Activated CD4-positive, alpha-beta T cell treated with anti-CD3 and anti-CD28 coated beads, Interleukin-2, Interleukin-4, amounts not matched to agents 100 ng/mL and 50 ng/mL, durations not matched to agents 16 hours and 8 hours (primary cell): ENCODE measurements at places on chromosomes 2 and 18.

GRCh38 chr2:171149986-171150693 lies 10.6 kb downstream of the TLK1 start:
- no peak for DNase-seq

GRCh38 chr2:38991899-38992298 lies 102.2 kb downstream of the ARHGEF33 start:
- no peak for DNase-seq

DNA sequence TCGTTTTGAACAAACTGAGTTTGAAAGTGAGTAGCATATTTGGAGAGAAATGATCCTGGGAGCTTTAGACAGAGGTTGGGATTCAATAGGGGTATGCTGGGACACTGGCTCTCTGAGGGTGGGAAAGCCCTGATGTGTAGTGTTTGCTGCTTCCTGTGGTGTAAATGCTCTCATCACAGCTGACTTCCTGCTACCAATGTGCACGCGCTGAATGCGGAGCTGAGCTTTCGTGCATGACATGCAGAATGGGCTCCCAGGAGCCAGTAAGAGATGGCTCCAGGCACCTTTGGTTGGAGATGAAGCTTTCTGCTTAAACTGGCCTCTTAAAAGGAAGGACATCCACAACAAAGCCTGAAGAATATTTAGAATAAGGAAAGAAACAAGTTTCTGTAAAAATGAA lies 224.1 kb upstream of the CCDC150 start:
- DNase-seq = no peak

- DNase-seq = no peak
Measured at GRCh38 chr2:146997945-146998344, 846.9 kb upstream of the ACVR2A start.

DNA sequence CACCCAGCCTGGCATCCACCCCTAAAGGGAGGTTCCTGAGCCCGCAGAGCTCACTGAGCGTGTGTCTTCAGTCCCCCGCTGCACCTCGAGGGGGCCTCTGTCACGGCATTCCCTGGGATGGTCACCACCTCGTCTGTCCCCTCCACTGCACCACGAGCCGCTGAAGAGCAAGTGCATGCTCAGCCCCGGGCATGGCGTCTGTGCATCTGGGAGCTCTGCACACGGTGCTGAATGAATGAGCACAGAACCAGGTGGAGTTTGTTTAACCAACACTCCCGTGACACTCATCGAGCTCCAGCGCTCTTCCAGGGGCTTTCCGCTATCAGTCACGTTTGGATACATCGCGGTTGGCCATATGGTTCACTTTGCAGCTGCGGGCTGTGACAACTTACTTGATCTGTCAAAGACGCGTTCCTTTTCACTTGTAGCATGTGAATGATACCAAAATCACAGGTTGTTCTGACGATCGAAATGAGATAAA lies 9.2 kb downstream of the ALLC start:
- no peak for DNase-seq

DNA sequence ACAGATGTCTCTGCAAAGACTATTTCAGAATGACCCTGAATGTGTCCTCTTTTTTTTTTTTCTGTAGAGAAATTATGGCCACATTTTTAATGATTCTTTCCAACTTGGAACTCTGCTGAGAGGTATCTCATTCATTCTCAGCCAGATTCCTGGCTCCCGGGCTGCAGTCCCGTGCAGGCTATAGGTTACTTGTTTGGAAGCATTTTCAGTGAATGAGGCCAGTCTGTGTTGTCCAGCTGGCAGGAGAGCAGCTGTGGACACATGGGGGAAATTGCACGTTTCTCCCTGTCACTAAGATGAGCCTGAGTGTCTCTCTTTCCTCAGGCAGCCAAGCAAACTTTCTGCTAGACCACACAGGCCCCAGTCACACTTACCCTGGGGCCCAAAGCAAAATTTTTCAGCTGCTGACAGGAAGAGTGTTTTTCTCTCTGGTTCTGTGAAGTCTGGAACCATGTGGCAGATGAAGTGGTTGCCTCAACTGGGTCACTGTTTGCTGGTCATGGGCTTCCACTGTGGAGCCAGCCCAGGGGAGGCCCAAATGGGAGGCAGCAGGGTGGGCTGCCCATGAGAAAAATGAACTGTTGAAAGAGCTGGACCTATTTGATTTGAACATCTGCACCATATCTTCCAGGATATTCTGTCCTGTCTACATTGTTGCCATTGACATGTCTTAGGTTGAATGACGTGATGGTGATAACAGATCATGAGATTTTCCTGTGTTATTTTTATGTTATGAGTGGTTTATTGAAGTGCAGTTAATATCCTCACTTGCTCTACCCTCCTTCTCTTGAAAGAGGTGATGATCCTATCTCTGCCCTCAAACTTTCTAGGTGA lies 431.2 kb downstream of the LPIN1 start:
- no peak for DNase-seq

DNA sequence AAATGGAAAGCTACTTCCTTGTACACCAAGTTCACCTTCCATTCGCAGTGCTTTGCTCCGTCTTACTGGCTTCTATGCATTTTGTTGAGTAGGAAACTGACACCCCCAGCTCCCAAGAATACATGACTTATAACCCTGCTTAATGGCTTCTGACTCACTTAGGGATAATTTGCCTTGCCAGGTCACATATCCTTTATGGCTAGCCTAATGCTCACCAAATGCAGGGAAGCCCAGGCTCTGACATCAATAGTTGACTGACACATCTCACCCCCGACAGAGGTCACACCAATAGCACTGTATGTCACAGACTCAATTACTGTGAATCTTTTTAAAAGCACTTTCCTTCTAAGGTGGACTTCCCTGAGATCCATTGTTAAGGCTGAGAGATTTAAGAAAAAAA lies 147.2 kb downstream of the DTNA start:
- no peak for DNase-seq

DNA sequence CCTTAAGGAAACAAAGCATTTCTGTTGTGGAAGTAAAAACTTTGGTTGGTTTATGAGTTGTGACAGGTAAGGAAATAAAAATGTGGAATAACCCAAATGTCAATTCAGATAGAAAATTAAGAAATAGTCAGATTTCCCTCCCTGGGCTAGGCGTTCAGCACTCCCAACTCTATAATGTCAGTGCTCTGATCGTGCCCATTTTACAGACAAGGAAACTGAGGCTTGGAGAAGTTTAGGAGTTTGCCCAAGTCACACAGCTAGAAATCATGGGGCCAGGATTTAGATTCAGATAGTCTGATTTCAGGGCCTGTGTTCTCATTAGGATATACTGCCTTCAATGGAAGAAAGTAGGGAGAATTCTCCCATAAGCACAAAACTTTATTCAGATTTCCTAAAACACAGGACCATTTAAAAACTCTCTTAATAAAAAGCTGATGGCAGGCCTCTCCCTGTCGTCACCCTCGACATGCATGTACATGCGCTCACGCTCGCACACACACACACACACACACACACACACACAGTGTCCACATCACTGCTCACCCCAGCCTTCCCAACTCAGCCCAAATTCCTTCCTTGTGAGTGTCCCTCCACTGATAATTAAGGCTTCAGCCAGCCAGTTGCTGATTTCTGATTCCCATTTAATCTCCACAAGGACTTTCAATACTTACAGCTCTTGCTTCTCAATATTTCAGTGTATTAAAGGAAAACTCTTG lies 49.1 kb upstream of the SLC14A2 start:
- DNase-seq = no peak
